CD4-positive, CD25-positive, alpha-beta regulatory T cell (primary cell): ENCODE measurements at places on chromosomes 16 and 17. TPM values are rescaled to one million over a fixed set of nuclear protein-coding genes. Genes with fewer than 3 reads are reported as not detected.

The HOXB4 gene
- 2.9 TPM for total RNA-seq

The NPIPA7 gene
- total RNA-seq = 3.9 TPM

The CLEC3A gene
- not detected for total RNA-seq

The HASPIN gene
- 0.27 TPM for total RNA-seq

The OSGIN1 gene
- 0.72 TPM for total RNA-seq
